ENCODE measurements at places on chromosomes 3 and 15. TPM values are rescaled to one million over a fixed set of nuclear protein-coding genes. Genes with fewer than 3 reads are reported as not detected.

CSNK1G1 gene
- 25.6 TPM for total RNA-seq

TNFSF10 gene
- total RNA-seq, result 38.2 TPM

CFAP100 gene
- total RNA-seq, result not detected

DNA sequence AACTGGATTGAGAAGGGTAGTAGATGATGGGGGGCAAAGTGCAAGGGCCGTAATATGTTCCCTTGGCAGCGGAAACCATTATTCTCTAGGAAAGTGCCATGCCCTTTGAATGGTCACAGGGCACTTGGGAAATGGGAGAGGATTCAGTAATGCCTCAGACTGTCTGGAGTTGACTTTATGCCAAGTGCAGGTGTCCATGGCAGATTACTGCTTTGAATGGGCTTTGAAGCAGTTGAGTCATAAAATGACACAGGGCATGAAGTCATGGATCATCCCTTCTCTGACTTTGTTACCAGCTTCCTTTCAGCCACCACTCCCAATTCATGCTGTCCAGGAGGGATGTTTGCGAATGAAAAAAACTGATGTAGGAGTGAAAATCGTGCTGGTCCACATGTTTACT is 20.1 kb downstream of the AADACL2 start:
- no peaks in the 10 kb centered on the region for H3K27me3 ChIP-seq
- no peaks in the 10 kb centered on the region for H3K4me1 ChIP-seq
- H3K27ac ChIP-seq, result no peak overlapping the region
- H3K36me3 ChIP-seq, result no peaks in the 10 kb centered on the region

DNA sequence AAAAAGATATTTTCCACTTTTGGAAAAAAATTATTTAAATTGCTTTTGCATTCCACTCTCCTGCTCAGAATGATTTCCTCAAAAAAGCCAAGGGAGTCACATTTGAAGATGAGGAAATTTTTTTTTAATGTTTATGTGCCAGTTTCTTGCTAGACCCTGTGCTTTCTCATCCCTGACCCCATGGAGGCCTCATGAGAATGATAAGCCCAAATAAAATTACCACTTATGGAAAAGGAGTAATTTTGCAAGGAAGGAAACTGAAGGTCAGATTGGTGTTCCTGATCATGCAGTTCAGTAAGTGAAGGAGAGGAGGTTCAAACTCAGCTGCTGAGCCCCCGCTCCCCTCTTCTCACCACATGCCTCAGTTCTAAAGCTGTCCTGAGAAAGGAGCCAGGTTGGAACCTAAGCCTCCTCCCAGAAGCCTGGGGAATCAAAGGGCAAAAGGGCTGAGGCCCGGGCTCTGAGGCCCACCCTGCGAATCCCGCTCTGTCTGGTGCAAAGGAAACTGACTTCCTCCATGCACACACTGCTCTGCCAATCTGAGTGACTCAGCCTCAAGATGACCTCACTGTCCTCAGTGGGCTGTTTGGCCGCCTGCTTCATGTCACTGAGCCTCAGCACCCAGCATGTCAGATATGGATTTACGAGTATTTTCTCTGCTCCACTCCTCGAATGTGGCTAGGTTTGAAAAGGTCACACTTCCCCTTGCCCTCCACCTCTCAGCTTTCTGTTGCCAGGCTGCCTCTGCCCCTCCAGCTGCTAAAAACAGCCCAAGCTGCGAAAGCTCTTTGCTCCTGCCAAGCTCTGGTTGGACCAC is 56.9 kb upstream of the FLNB start:
- H3K27me3 ChIP-seq, result no peaks in the 10 kb centered on the region
- no peak for DNase-seq
- H3K36me3 ChIP-seq, result no peaks in the 10 kb centered on the region
- H3K4me1 ChIP-seq, result no peaks in the 10 kb centered on the region
- no peak overlapping the region for H3K4me3 ChIP-seq
- peak overlapping the region; percentile 27 for H3K27ac ChIP-seq

DNA sequence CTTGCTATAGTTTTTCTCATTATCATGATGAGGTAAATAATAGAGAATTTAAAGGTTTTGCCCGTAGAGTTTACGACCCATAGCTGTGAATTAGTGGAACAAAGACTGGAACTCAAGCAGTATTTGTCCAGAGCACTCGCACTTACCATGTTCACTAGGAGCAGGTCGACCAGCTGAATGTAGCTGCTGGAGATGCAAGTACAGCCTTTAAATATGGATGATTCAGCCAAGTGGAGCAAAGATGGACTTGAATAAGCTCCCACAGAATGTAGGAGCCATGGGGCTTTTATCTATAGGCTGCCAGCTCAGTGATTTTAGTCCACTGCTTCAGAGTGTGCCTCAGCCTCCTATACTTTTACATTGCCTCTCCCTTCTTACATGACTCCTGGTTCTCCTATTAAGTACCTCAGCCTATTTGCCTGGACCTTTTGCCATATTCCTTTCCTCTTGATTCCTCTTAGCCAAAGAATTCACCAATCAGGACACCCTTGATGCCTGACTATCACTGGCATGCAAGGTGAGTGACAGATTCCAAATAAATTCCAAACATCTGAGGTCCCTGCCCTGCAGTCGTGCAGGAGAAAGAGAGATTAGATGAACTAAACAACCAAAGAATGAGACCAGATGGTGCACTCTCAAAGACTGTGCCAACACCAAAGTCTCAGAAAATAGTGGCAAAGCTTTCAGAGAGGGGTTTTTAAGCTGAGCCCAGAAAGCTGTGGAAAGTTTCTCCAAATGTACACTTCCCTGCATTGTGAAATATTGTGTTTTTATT is 3.9 kb downstream of the MKRN3 start:
- no peaks in the 10 kb centered on the region for H3K36me3 ChIP-seq
- H3K27ac ChIP-seq, result no peak overlapping the region
- H3K27me3 ChIP-seq, result no peaks in the 10 kb centered on the region
- DNase-seq, result no peak
- H3K4me3 ChIP-seq, result no peak overlapping the region

DNA sequence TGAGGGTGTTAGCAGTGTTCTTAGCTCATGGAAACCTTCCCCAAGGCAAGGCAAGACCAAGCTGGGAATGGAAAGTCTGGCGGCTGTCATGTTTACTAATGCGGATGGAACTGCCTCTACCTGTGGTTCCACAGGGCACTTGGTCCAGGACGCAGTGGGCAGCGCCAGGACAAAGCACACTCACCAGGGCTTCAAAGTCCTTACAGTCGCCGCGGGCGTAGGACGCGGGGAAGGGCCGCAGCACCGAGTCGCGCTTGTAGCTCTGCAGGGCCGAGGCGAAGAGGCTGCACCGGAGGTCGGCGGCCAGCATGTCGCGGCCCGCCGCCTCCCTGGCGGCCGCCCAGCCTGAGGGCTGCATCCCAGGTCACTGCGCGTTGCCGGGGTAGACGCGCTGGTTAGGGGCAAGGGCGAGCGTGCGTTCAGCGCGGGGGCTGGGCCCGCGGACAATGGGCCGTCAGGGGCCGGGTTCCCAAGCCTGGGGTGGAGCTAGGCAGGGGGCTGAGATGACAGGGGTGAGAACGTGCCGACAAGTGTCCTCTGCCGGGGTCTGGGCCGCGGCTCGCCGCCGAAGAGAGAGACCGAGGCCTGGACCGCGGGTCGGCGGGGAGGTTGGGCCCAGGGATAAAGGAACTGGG is 497 bp downstream of the PARP16 start:
- peak overlapping the region; percentile 78 for H3K27ac ChIP-seq
- peak; percentile 12 for DNase-seq
- peaks cover 23% of the 10 kb centered on the region for H3K4me1 ChIP-seq
- no peaks in the 10 kb centered on the region for H3K27me3 ChIP-seq
- H3K4me3 ChIP-seq, result peak overlapping the region; percentile 80
- H3K36me3 ChIP-seq, result no peaks in the 10 kb centered on the region

GRCh38 chr3:152430223-152431002 is 161.7 kb downstream of the MBNL1 start:
- H3K4me3 ChIP-seq, result no peak overlapping the region
- DNase-seq, result no peak

- H3K27me3 ChIP-seq, result no peaks in the 10 kb centered on the region
- DNase-seq, result no peak
- no peaks in the 10 kb centered on the region for H3K36me3 ChIP-seq
- H3K27ac ChIP-seq, result no peak overlapping the region
- peaks cover 18% of the 10 kb centered on the region for H3K4me1 ChIP-seq
Measured at GRCh38 chr3:45906681-45907407, 20.5 kb downstream of the CCR9 start.

DNA sequence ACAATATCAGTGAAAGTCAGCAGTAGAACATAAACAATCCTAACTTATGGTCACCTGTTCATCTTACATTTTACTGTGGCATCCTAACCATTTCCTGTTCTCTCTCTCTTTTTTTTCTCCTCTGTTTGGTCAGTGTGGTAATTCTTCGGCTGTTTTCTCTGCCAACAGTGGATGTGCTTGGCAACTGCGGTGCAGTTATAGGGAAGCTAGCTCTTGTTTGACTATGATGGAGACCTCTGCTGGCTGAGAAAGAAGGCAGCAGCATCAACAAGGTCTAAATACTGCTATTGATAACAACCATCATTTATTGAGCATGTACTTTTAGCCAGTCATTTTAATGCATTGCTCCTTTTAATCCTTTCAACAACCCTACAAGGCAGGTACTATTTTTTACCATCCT is 723 bp upstream of the DRD3 start:
- H3K27ac ChIP-seq, result no peak overlapping the region
- H3K36me3 ChIP-seq, result no peaks in the 10 kb centered on the region
- no peak for DNase-seq
- H3K4me3 ChIP-seq, result no peak overlapping the region
- no peaks in the 10 kb centered on the region for H3K27me3 ChIP-seq

GRCh38 chr3:12184541-12184940 is 25.8 kb upstream of the TIMP4 start:
- H3K4me3 ChIP-seq, result no peak overlapping the region
- no peaks in the 10 kb centered on the region for H3K36me3 ChIP-seq
- no peak for DNase-seq

DNA sequence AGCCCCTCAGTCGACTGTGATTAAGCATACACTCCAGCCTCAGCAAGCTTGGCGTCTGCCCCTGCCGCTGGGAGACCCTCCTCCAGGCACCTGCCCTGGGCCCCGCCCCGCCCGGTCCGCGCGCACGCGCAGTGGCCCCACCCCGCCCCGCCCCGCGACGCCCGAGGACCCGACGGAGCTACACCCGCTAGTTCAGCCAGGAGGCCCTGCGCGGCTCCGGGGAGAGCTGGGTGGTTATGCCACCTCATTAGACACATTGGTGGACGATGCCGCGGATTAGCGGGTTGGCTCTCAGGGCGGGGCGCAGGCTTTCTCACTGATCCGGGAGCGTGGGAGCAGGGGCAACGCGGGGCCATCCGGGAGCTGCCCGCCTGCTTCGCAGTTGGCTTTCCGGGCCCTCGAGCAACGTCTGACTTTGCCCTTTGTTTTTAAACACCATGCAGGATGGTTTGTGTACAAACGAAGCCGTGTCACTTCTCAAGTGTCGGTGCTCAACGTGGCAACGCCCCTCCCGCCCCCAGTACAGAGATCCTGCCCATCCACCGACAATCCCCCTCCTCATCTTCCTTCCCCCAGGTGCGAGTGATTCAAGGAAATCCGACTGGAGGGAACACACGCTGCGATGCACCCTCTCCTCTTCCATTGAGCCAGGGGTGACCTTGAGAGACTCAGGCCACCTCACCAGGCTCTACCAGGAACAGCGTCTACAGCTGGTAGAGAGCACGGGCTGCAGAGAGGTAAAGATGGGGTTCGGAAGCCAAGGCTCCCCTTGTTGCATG is 109.3 kb downstream of the SHQ1 start:
- H3K27me3 ChIP-seq, result no peaks in the 10 kb centered on the region
- H3K36me3 ChIP-seq, result no peaks in the 10 kb centered on the region
- peaks cover 21% of the 10 kb centered on the region for H3K4me1 ChIP-seq
- no peak overlapping the region for H3K27ac ChIP-seq
- DNase-seq, result peak; percentile 64
- H3K4me3 ChIP-seq, result peak overlapping the region; percentile 71
